Activated T-helper 1 cell treated with anti-CD3 and anti-CD28 coated beads, Interleukin-2, amount 50 U/mL, for 16 hours (primary cell): ENCODE measurements at places on chromosomes 2 and 18.

DNA sequence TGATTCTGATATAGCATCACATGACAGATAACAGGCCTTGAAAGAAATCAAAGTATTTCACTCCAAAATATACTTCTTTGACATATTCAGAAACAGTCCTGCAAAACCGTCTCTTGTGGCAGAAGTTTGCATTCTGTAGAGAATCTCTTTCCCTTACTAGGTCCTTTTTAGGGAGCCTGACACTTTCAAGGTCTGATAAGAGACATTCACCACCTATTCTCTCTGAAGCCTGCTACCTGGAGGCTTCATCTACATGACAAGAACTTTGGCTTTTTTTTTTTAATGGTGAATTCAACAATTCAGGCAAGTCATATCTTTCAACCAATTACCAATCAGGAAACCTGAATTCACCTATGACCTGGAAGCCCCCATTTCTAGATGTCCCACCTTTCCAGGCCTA is 83.8 kb downstream of the CCDC178 start:
- no peak for DNase-seq

DNA sequence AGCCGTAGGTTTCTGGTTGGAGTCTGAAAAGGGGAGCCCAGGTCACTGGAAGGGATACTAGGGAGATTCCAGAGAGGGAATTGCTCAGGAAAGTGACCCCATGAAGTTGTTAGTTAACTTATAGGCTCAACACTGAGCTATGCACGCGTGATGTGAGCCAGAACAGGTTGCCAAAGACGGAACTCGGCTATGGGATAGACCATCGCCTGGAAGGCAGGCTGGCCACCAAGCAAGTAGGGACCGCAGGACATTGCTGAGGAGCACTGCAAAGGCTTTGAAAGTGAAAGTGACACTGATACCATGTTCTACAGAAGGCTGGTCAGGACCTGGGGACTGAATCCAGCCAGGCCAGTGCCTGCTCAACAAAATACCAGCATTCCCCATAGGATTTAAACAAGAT is 7.3 kb downstream of the FARP2 start:
- no peak for DNase-seq

DNA sequence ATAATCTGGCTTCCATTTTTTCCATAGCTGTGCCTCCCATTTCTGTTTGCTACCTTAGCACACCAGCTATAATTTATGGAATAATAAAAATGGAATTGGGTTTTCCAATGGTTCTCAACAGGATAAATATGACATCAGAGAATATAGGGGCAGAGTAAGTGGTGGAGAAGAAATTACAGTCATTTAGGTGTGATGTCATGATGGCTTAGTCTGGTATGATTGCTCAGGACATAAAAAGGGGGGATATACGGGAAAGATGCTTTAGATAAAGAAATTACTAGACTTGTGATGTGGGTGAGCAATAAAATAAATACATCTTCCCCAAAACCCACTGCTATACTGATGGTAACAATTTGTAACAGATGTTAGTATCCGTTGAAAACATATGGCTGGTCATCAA is 21.6 kb upstream of the KIF5C start:
- no peak for DNase-seq

GRCh38 chr2:19228181-19228593 is 130.2 kb downstream of the OSR1 start:
- DNase-seq = no peak

GRCh38 chr2:239443666-239444567 is 43.1 kb upstream of the HDAC4 start:
- no peak for DNase-seq

DNA sequence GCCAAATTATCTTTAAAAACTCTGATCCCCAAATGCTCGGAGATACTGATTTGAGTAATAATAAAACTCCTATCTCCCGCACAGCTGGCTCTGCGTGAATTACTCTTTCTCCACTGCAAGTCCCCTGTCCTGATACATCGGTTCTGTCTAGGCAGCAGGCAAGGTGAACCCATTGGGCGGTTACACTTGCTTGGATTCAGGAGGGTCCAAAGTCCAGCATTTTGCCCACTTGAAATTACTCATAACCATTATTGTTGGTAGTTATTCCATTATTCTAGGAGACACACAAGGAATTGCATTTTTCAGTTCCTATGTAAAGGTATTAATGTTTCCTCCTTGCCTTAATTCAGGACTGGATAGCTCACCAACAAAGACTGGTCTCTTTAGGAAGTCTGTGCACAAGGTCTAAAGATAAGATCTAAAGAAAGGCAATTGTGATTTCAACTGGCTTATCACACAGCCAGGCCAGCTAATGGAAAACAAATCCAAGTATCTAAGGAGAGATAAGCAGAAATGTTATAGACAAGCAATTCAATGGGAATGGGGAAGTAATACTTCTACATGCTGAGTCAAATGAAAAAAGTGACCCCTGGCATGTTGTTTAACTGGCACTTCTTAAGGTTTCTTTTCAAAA is 23.2 kb upstream of the NPC1 start:
- DNase-seq = no peak

GRCh38 chr2:203790134-203790852 is 77.3 kb upstream of the CTLA4 start:
- no peak for DNase-seq

GRCh38 chr2:79640001-79640400 is 127.2 kb downstream of the CTNNA2 start:
- DNase-seq = no peak

DNA sequence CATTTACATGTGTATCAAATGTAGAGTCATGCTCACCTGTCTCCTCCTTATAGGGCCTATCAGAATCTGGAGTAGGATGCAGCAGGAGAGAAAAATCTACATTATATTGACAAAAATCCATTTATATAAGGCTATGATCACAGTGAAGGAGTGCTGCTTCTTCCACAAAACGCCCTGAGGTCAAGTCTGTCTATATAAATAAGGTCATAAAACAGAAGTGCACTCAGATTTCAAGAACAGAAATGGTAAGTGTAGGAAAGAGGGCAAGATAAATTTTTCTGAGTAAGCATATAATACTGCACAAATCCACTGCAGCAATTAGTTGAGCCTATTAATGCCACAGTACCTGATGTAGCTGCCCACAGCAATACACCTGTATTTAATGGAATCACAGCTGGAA is 51.8 kb downstream of the COL5A2 start:
- no peak for DNase-seq

GRCh38 chr2:23487735-23488492 is 102.9 kb downstream of the KLHL29 start:
- no peak for DNase-seq

GRCh38 chr2:68420254-68420910 is 46.7 kb downstream of the FBXO48 start:
- DNase-seq = no peak

DNA sequence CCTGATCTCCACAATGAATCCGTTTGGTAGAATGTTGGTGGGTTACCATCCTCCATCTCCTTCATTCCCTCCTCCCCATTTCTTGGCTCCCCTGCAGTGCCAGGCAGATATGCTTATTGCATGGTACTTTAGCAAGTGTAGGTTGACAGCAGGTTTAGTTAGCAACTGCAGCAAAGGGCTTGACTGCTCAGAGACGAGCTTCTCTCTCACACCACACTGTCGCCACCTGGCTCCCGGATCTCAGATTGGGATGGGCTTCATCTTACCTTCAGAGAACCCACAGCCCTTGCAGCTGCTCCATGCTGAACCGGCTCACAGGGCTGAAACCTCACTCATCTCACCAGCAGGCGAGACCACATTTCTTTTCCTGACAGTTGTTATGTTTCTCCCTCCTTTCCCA is 88.8 kb downstream of the VWA3B start:
- DNase-seq = no peak

- DNase-seq = no peak
Observed at GRCh38 chr18:75344161-75344560, 83.3 kb downstream of the SMIM21 start.

DNA sequence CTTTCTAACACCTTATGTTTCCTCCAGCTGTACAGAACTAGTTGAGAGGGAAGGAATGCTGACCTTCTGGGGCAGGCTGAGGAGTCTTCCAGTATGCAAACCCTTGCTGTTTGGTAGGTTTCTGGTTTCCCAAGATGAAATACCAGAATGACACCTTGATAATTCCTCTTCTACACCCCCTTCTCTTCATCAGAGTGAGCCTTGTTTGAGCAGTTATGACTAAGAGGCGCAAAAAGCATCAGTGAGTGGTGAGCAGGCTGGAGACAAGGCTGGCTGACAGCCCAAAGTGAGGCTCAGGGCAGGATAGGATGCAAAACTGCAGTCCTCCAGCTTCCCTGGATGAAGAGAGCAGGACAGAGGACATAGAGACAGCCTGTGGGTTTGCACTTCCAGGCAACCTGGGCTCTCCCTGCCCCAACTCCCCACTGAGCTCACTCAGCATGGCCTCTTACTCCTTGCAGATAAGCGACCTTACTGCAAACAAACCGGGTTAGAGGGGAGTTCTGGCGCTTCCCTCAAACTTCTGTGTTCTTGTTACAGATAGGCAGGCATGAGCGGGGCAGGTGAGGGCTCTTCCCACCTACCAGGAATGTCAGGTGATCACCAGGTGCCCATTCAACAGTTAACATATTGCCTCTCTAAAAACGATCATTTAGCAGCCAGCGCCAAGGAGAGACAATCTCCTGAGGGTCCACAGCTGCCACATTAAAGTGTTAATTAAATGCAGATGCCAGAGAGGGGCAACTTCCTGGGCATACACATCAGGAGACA is 5.4 kb downstream of the MPPE1 start:
- DNase-seq = no peak

- DNase-seq = no peak
Observed at GRCh38 chr2:98658816-98659490, 50.6 kb downstream of the UNC50 start.

GRCh38 chr2:172179045-172179701 is 76.5 kb upstream of the DLX2 start:
- DNase-seq = no peak

DNA sequence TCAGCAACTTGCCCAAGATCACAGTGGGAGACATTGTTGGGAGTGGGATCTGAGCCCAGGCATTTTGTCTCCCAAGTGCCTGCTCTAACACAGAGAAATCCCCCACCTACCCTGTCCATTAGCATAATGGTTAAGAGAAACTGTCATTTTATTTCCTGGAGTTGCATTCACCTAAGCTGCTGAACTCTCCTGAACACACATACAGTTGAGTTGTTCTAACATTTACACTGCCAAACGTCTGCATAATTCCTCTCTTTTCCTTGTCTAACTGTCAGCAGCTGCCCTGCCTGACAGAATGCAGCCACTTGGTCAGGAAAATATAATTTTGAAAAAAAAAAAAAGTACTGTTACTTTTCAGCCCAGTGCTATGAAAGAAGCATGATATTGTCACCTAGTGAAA is 396.3 kb upstream of the PIK3C3 start:
- no peak for DNase-seq

- DNase-seq = no peak
Observed at GRCh38 chr2:216504376-216504762, 5.7 kb downstream of the RPL37A start.

DNA sequence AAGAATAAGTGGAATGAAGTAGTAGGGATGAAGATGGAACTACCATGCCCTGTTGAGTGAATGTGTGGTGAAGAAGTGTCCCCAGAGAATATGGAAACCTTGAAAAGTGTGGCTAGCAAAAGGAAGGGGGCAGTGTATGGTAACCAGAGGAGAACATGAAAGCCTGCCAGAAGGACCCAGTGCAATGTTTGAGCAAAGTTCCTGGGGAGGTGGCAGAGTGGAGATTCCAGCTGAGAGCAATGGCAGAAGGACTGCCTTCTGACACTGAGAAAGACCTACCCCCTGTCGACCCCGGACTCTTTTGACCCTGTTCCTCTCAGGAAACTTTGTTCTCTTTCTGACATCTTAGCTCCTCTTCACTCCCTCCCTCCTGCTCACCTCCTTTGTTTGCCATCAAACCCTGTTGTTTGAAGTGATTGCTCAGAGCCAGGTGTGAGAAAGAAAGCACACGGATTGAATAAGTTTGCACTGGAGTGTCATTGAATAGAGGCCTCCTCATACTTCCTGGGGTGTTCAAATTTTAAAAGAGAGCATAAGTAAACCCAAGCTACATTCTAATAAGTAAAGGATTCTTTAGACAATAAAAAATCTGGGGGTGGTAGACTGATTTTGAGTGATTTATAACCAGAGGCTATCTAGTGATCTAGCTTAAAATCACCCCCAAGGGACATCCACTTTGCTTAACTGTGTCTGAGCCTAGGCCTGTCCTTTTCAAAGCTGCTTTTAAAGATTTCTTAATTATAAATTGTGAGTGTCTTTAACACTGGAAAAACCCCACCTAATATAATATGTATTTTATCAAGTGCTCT is 57.1 kb downstream of the TRIB2 start:
- DNase-seq = no peak

GRCh38 chr2:179571721-179572120 is 289.7 kb downstream of the ZNF385B start:
- DNase-seq = no peak

- DNase-seq = no peak
Observed at GRCh38 chr18:23943903-23944624, 70.5 kb upstream of the TTC39C start.

GRCh38 chr2:72340665-72341064 is 193.0 kb upstream of the CYP26B1 start:
- no peak for DNase-seq

DNA sequence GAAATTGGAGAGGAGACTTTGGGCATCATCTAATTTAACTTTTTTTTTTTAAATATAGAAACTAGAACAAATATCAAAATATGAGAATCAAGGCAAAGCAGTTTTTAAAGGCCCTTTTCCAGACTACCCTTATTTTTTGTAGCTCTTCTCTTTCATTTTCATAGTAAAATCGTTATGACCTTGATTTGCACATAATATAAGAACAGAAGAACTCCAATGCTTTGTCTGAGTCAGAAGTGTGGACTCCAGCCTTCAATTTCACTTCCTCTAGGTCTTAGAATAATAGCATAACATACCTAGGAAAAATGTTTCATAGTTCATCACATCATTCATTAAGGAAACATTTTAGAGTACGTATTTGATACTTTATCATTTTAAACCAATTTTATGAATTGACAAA is 74.4 kb downstream of the ANKRD12 start:
- no peak for DNase-seq

GRCh38 chr2:234630801-234631261 is 133.9 kb upstream of the ARL4C start:
- no peak for DNase-seq

- no peak for DNase-seq
Observed at GRCh38 chr2:218016810-218017209, 14.0 kb upstream of the TNS1 start.

- no peak for DNase-seq
Observed at GRCh38 chr18:48987821-48988220, 37.1 kb upstream of the SMAD7 start.

DNA sequence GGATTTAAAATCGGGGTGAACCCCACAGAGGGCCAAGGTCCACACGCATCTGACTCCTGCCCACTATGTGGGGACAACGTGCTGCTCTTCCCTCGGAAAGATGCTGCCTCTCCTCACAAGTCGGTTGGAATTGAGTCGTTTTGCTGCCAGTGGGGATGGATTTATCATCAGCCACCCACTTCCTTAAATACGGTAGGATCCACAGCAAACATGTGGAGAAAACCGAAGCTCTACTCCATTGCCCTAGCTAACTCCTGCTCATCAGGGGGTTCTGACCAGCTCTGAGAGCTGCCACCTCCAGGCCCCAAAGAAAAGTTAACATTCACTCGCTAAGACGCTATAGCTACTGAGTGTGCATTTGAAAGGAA is 80.9 kb downstream of the CHRNA1 start:
- no peak for DNase-seq
